ENCODE measurements at places on chromosomes 1 and 21. TPM values are rescaled to one million over a fixed set of nuclear protein-coding genes. Genes with fewer than 3 reads are reported as not detected.

Gene ZNF648
- 1.5 TPM for total RNA-seq

Gene RPTN
- not detected for total RNA-seq

Gene TMPRSS15
- total RNA-seq, result not detected

Gene UROD
- 57.8 TPM for total RNA-seq

- no peak for DNase-seq
Observed at GRCh38 chr1:84060781-84061180, 61.8 kb upstream of the TTLL7 start.

DNA sequence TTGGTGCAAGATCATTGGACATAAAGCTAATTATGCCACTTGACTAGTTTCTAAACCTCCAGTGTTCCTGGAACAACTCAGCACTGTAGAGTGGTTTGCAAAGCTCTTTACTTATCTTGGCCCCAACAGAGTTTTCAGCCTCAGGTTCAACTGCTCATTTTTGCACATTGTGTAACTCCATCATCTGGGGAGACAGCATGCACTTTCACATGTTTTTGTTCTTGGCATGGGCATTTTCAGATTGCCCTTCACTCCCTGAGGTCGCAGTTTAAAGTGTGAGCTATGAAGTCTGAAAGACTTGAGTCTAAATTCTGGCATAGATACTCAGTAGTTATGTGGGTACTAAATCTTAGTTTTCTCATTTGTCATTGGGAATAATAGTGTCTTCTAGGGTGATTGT is 5.1 kb downstream of the USP16 start:
- peak; percentile 65 for DNase-seq

DNA sequence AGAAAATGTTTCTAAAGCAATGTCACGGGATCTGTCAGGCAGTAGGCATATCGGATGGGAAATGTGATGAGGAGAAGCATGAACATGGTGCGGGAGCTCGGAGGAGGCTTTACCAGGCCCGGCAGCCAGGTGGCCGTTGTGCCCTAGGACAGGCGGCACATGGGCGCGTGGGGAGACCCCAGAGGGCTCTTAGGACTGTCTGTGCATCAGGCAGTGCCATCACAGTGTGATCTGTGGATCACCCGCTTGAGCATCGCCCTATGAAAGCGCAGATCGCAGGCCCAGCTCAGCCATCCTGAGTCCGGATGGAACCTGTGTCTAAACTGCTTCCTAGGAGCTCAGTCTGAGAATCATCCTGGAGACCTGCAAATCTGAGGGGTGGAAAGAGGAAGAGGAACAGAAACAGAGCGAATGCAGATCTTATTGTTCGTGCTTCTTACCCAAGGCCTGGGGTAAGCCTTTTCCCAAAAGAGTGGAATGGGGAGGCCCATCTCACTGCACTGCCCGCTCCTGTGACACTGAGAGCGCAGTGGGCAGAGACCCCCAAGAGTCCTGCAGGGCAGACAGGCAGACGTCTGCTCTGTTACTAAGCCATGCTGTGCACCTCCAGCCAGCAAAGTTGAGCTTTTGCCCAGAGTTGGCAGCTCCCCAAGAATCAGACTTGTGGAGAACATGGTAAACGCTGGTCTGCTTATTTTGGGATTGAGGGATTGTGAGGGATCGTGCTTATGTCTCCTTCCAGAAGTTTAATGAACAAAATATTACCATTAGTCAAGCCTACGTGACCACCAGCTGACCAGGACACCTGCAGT is 251.0 kb downstream of the RHOU start:
- DNase-seq, result peak; percentile 69
